NCI-H748 treated with DMSO at 0.1 percent for 48 hours (cell line): ENCODE measurements at places on chromosomes 13 and 19.

DNA sequence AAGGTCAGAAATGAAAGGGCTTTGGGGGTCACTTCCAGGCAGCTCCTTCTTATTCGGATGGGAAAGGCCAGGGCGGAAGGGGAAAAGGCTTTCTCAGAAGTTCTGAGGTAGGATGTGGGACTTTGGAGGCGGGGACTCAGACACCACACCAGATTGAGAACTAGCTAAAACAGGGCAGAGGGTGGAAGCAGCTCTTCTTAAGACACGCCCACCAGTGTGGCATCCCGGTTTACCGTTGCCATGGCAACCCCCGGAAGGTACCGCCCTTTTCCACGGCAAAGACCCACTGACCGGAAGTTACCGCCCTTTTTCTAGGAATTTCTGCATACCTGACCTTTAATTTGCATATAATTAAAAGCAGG is 3.8 kb upstream of the LILRA5 start:
- peak; percentile 44 for DNase-seq

DNA sequence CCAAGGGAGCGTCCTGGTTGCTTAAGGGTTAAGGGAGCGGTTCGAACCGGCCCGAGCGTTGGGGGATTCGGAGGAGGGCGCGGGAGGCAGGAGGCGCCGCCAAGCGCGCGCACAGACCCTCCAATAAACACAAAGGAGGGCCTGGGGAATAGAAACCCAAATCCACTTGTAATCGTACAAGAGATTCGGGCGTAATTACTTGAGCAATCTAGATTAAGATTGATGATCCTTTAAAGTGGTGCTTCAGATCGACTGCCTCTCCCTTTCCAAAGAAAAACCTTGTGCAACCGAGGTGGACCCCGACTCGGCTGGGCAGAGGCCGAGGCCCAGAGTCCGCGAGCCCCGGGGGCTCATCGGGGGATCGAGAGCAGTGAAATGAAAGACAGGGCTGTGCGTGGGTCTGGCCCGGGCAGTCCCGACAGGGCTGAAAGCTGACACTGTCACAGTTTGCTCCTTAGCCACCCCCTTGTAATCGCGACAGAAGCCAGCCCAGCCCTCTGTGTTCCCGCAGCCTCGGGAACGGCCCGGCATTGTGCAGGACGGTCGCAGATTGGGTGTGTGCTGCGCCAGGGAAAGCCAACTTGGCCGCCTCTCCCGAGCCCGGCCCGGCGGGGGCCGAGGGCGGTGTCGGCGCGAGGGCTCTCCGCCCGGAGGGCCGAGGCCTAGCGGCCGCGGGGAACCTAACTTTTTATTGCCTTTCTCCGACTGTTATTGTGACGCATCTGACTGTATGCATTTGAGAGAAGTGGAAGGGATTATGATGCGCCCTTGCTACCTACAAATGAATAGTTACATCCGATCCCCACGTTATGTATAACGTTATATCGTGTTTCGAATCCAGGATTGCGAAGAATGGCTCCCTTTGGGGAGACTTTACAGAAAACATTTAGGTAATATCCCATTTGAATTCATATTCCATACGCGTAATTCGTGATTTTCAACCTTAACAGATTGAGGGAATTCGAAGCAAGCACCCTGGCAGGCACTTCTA is 5.5 kb downstream of the MAB21L1 start:
- no peak for DNase-seq

DNA sequence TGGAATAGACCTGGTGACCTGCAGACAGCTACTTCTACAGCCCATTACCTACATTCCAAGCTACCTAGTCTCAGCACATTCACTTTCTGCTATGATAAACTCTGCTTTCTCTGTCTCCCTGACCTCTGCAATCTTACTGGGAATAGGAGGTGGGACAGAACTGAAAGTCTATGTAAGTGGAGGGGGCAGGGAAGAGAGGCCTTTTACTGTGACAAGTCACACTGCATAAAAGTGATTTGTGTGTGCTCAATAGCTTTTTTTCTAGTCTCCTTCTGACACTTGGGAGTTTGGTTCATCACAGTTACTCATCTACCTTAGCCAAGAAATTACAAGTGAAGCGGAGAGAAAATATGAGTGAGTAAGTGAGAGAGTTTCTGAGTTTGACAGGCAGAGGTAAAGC is 322.4 kb downstream of the OLFM4 start:
- no peak for DNase-seq

DNA sequence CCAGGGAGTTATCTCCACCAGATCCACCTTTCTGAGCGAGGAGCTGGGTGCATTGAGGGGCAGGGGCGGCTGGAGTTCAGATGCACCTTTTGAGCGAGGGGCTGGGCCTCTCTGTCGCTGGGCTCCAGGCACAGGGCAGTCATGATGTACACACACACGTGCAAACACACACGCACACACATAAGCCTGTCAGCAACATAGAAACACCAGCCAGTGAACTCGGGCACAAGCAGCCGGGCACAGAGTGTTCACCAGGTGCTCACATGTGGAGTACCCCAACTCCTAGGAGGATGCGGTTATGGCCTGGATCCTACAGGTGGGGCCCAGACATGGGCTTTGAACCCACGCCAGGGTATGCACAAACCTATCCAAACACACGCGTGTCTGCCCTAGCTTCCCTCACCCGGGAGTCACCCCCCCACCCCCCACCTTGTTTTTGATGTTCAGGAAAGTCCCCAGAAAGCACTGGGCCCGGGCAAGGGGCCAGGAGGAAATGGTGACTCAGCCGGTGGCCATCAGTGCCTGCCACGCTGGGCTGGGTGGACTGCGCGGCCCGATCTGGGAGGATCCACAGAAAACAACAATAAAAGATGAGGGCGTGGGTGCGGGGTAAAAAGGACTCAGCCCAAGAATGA is 13.3 kb downstream of the ARRDC2 start:
- DNase-seq: no peak

DNA sequence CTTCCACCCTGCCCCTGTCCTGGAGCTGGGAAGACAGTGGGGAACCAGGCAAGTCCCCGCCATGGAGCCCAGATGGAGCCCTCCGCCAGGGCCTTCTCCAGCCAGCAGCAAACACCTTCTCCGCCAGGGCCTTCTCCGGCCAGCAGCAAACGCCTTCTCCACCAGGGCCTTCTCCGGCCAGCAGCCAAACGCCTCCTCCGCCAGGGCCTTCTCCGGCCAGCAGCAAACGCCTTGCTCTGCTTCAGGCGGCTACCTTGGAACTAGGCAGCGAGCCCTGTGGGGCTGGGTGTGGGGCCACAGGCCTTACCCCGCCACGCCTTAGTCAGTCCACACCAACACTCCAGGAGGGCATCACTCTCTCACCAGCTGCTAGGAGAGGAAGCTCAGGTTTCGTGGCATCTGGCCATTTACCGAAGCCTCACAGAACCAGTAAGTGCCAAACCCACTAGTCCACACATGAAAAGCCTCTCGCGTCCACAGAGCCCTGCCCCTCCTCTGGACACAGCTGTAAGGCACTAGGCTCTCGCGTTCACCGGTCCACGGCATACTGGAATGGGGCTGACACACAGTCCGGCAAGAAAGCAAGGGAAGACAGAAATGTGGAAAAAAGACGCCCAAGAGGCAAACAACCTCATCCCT is 41.0 kb downstream of the MLLT1 start:
- no peak for DNase-seq

- DNase-seq: no peak
Measured at GRCh38 chr19:1791879-1792278, 20.2 kb downstream of the ATP8B3 start.

- no peak for DNase-seq
Measured at GRCh38 chr13:24146961-24147569, 13.5 kb upstream of the SPATA13 start.

DNA sequence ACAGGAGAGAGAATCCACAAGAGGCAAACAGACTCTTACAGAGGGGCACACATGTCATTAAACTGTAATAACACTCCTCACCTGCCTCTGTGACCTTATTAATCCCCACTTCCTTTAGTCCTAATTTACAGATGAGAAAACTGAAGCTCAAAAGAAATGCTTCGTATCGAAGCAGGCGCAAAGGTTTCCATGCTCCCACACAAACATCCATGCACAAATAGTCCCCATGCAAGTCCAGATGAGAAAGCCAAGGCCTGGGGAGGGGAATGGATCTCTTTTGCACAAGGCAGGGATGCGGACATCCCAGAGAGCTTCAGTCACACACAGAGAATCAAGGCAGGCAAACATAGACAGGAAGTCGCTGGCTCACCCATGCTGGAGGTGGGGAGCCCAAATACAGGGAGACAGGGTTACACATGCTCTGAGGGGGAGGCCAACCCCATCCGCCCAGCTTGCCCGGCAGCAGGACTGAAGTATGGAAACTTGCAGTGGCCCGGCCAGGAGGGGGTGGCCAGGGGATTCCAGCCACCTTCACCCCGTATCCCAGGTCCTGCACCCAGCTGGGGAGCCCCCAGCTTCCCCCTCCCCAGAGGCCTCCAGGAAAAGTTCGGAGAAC is 468 bp downstream of the S1PR5 start:
- DNase-seq: no peak

DNA sequence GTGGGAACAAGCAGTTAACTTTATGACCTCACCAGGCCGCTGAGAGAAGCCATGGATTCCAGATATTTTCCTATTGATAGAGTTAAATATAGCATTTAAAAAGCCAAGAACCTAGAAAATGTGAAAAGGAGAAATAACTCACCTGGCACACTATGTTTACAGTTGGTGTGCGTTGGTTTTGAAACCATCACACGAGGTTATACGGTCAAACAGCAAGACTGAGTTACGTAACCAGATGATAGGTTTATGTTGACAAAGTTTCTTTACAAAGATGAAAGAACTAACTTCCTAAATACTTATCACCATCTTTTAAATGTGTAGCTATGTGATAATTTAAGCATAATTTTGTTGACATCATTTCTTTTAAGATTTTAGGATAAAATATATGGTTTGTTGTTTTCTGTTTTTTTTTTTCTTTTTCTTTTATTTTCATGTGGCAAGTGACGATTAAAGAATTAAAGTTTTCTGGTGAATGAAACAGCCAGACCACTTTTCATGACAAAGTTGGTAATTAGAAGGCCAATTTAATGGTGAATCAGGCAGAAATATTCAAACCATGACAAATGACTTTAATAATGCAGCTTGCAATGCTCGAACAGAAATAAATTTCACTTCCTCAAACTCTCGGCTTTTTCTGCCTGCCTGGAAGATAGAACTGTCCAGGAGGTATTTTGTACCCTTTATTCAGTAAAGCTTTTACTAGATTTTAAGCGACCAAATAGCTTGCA is 339.1 kb upstream of the OBI1 start:
- DNase-seq: no peak

DNA sequence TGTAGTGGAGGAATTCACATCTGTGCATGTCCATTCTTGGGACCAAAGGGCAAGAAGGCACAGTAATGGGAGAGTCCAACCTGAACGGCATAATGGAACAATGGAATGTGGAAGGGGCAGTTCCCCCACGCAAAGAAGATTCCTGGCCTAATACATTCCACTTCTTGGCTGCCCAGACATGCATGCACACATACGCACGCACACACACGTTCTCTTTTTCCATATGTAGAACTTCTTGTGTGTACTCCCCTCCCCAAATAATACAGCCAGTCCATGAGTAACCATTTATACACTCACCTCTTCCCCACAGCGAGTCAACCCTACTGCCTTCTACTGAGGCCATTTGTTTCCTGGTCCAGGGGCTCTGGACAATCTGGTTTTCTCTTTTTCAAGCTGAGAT is 6.0 kb upstream of the STK24 start:
- DNase-seq: no peak

DNA sequence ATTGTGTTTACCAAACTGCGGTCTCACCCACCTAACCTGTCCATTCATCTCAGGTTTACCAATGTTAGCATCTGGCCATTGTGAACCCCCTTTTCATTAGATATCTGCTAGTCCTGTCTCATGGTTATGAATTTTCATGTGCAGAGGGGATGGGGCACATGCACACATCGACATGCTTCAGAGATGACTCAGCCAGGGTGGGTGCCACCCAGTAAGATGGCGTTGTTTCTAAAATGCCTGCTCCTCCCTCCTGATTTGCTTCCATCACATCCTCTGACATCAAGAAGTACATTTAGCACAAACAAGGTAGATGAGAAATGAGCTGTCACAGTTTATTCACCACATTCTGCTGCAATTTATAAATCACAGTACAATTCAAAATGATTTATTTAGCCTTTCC is 51.3 kb downstream of the GPALPP1 start:
- no peak for DNase-seq

GRCh38 chr13:59208405-59209195 is 955.1 kb downstream of the DIAPH3 start:
- DNase-seq: no peak

GRCh38 chr13:114226088-114226487 is 8.6 kb upstream of the CDC16 start:
- DNase-seq: no peak

GRCh38 chr13:68940049-68940448 is 1167.6 kb upstream of the ATXN8OS start:
- DNase-seq: peak; percentile 18

DNA sequence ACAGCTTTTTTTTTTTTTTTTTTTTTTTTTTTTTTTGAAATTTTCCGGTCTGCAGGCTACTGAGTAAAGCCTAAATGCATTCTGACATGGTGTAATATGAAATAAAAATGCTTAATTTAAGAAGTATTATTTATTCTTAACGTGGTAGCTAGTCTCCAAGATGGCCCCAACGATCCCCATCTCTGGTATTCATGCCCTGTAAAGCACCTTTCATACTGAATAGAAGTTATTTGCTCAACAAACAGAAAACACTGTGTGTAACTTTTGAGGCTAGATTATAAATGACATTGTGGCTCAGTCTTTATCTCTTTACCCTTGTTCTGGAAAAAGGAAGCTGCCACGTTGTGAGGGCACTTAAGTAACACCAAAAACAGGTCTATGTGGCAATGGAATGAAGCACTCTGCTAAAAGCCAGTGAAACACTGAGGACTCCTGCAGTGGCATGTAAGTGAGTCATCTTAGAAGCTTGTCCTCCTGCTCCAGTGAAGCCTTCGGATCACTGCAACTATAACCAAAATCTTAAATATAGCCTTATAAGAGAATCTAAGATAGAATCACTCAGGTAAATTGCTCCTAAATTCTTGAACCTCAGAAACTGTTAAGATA is 128.7 kb downstream of the UGGT2 start:
- no peak for DNase-seq

GRCh38 chr19:35843676-35844481 is 8.4 kb downstream of the NPHS1 start:
- DNase-seq: no peak

GRCh38 chr13:93774506-93774905 is 547.9 kb downstream of the GPC6 start:
- no peak for DNase-seq

DNA sequence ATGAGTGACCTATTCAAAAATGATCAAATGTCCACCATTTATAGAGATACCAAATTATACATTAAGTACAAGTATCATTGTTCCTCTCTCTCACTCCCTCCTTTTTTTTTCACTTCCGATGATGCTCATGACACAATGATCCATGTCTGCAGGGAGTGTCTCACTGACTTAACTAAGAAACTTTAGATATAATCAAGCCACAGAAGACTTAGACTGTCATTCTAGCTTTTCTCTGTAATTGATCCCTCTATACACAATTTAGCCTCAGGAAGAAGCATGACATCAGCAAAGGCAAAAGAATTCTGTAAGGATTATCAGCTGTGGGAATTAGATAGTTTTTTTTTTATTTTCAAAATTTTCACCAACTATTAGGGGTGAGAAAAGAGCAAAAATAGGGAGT is 734.9 kb upstream of the PCDH9 start:
- no peak for DNase-seq
